ENCODE measurements at places on chromosomes 3 and 15.
A peak's percentile ranks its signal among the peaks of the same experiment; 100 is the strongest.

- DNase-seq = no peak
Observed at GRCh38 chr3:134315286-134316106, 58.8 kb downstream of the AMOTL2 start.

DNA sequence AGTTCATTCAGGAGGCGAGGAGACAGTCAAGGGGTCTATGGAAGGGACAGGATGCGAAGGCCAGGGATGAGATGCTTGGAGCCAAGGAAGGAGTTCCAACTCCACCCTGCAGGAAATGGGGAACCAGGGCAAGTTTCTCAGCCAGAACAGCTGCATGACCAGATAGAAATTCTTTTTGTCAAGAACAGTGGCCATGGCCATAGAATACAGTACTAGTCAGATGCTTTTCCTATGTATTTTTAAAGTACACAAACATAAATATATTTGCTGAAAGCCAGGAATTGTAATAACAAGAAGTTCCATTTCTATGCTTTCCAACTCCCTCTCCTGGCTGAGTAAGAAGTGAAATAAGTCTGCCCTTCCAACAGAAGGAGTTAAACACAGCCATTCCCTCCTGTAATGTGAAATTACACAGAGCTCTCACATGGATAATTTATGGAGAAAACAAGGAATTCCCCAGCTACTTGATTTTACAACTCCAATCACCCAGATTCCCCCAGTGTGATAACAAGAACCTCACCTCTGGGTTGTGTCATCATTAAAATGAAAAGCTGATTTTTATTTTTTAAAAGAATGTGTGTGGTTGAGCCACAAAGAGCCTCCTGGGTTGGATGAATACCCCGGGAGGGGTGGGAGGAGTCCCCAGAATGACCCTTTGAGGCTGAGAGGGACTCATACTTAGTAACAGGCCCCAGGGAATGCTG is 124.6 kb upstream of the ARHGEF3 start:
- DNase-seq = no peak

GRCh38 chr3:42020684-42021307 is 58.9 kb upstream of the ULK4 start:
- no peak for DNase-seq

- DNase-seq = peak; percentile 67
Observed at GRCh38 chr15:88258093-88258641, 1.6 kb upstream of the NTRK3 start.

DNA sequence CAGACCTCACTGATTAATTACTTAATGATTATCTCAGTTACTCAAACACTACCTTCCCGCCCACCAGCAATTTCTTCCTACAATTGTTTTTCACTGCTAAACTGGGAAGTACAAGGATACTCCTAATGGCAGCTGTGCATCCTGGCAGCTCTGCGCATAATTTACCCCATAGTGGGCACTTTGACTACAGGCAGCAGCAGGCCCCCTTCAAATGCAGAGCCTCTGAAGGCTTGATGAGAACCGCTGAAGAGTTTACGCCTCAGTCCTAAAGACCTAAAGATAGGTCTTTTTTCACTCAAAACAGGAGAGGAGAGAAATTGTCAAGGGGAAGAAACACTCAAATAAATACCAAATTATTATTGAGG is 10.7 kb downstream of the CCDC32 start:
- no peak for DNase-seq

GRCh38 chr3:179526989-179527391 is 35.7 kb upstream of the ACTL6A start:
- DNase-seq = no peak

GRCh38 chr3:149180057-149180573 is 41.5 kb downstream of the CP start:
- DNase-seq = no peak
